Activated CD4-positive, alpha-beta T cell treated with anti-CD3 and anti-CD28 coated beads for 1 hour (primary cell): ENCODE measurements at places on chromosomes 16 and 17.

GRCh38 chr16:29784901-29785500 lies 5.5 kb upstream of the KIF22 start:
- peak; percentile 61 for DNase-seq

GRCh38 chr16:67177743-67178699 lies 5.7 kb downstream of the MATCAP1 start:
- no peak for DNase-seq

- no peak for DNase-seq
These were observed 72.5 kb downstream of the WSCD1 start for GRCh38 chr17:6142701-6143100.

GRCh38 chr16:85394456-85395206 lies 218.5 kb upstream of the GSE1 start:
- DNase-seq = no peak

- DNase-seq = no peak
These were observed 69.7 kb downstream of the TANC2 start for GRCh38 chr17:63035695-63036094.

- DNase-seq = no peak
These were observed 107.5 kb downstream of the NOG start for GRCh38 chr17:56700919-56701420.

DNA sequence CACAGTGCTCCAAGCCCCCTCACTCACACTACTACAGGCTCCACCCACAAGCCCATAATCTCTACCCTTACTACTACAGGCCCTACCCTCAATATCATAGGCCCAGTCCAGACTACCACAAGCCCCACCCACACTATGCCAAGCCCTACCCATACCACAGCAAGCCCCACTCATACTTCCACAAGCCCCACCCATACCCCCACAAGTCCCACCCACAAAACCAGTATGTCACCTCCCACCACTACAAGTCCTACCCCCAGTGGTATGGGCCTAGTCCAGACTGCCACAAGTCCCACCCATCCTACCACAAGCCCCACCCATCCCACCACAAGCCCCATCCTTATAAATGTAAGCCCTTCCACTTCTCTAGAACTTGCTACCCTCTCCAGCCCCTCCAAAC lies 13.8 kb downstream of the RIPOR1 start:
- DNase-seq = peak; percentile 45

GRCh38 chr17:68184816-68185436 lies 62.9 kb upstream of the AMZ2 start:
- DNase-seq = no peak

- no peak for DNase-seq
These were observed 2.5 kb upstream of the ARL6IP1 start for GRCh38 chr16:18803569-18804462.

GRCh38 chr16:14303182-14303618 lies 232.1 kb downstream of the MRTFB start:
- DNase-seq = no peak

DNA sequence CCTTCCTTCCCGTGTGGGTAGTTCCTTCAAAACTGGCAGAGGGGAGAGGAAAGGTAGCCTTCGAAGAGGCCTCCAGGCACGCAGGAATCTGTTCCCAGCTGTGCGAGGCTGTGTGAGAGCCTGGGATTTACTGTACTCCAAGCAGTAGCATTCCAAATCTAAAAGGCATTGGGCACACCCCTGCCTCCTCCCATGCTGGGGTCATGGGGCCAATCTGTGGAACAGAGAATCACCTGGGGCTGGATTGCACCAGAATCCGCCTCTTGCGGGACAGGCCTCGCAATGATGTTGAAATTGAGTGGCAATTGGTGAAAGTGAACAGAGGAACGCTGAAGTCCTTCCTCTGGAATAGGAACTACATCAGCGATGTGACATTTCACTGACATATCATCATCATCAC lies 72.5 kb upstream of the IRX3 start:
- DNase-seq = no peak

DNA sequence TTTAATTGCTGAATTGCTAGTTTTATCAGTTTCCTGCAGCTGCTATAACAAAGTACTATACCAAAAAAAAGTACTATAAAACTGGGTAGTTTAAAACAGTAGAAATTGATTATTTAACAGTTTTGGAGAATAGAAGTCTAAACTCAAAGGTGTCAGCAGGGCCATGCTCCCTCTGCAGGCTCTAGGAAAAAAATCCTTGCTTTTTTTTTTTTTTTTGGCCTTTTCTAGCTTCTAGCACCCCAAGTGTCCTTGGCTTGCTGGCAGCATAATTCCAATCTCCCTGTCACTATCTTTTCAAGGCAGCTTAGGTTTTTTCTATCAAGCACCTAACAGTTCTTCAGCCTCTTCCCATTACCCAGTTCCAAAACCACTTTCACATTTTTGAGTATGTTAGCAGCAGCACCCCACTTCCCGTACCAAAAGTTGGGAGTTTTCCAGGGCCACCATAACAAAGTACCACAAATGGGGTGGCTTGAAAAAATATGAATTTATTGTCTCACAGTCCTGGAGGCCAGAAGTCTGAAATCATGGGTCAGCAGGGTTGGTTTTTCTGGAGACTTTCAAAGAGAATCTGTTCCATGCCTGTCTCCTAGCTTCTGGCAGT lies 37.4 kb downstream of the BPTF start:
- no peak for DNase-seq

- no peak for DNase-seq
These were observed 15.4 kb downstream of the NAA60 start for GRCh38 chr16:3458852-3459361.

- DNase-seq = no peak
These were observed 10.2 kb downstream of the LASP1 start for GRCh38 chr17:38879878-38880665.

GRCh38 chr17:3905017-3905520 lies 11.2 kb downstream of the P2RX1 start:
- DNase-seq = no peak

GRCh38 chr17:50609380-50610074 lies 25.2 kb upstream of the ABCC3 start:
- no peak for DNase-seq

DNA sequence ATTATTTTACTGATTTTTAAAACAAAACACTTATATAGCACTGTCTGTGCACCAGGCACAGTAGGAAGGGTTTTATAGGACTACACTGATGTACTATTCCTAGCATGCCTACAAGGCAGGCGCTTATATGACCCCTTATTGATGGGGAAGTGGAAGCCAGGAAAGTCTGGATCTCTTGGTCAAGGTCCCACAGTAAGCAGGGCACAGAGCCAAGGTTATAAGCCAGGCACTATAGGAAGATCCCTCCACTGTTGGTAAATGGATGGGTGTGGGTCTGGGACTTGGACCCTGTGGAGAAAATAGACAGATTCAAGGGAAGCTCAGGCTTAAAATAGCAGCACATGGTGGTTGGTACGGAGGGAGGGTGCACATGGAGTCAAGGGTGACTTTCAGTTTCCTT lies 59.1 kb upstream of the PLCG2 start:
- DNase-seq = no peak

DNA sequence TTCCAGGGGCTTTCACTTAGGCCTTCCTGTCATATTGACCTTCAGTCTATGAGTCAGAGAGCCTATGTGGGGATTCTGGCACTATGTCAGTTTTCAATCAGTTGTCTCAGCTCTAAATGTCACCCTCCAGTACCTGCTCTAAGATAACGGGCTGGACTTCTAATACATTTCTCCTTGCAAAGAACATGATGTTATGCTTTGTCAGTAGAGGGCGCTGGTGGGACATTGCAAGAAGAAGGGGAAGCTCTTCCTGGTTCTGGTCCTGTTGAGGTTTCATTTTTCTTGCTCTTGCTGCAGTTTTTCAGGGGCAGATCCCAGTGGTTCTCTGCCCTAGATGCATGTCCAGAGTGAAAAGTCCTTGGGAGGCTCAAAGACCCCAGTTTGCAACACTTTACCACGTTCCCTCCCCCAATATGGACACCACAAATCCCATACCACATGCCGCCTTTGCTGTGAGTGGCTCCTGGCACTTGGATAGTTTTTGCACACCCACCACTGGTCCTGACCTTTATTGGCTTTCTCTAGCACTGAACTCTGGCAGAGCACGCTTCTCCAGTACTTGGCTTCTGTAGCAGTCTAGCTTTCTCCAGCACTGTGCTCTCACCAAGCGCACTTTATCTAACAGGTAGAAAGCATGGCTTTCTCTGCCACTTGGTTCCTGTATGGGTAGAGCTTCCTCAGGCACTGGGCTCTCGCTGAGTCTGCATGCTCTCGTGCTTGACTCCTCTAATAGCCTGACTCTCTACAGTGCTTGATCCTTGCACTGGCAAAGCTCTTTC lies 49.0 kb downstream of the BCL7C start:
- DNase-seq = peak; percentile 51

GRCh38 chr17:80265205-80266068 lies 4.8 kb downstream of the RNF213 start:
- no peak for DNase-seq

GRCh38 chr16:30533748-30534367 lies 800 bp downstream of the ZNF747 start:
- DNase-seq = no peak

DNA sequence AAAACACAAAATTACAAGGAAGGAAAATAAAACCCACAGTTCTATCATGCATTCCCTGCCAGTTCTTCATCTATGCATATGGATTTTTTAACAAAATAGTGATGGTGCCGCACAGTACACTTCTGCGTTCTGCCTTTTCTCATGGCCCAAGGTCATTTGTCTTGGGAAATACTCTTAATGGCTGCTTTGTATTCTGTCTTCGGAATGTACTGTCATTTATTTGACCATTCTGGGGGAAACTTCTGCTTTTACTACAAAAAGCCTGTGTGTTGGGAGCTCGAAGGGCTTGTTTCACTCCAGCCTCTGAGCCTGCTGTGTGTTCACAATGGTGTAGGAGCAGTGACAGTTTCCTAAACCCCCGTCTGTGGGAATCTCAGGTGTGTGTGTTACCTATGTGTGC lies 82.8 kb upstream of the SEC14L1 start:
- DNase-seq = no peak

DNA sequence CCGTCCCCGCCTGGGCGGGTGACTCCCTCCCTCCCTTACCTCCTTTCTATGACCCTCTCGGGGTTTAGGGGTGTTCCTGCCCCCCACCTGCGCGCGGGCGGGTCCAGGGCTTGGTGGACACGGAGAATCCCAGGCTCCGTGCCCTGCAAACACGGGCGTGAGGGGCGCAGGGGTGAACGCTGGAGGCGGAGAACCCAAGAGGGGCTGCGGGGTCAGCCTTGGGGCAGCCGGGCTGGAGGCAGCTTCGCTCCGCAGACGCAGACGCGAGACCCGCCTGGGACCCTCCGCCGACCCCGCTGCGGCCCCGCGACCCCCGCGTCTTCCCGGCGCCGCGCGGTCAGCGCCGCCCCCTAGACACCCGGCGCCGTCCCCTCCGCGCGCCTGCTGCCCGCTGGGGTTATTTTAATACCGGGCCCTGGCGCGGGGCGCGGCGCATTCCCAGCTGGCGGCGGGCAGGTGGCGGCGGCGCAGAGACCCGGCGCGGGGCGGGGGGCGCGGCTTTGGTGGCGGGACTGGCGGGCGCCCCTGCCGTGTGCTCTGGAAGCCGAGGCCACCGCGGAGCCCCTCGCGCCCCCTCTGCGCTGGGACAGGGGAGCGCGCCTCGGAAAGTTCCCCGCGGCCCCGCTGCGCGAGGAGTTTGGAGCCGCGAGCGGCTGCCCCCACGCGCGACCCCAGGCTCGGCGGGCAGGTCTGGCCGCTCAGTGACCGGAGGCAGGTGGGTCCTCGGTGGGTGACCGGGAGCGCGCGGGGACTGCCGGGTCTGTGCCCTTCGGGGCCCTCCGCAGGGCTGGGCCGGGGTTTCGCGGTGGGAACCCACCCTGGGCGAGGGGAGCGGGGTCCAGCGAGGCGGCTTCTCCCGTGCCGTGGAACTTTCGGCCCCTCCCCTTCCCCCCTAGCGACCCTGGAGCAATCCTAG lies at the start of gene UTS2R:
Gene UTS2R, plus strand, starts transcription at position 433 of the 916 bp plus-strand sequence. CDS start 2,560 bp downstream, outside the sequence.
- DNase-seq = no peak

DNA sequence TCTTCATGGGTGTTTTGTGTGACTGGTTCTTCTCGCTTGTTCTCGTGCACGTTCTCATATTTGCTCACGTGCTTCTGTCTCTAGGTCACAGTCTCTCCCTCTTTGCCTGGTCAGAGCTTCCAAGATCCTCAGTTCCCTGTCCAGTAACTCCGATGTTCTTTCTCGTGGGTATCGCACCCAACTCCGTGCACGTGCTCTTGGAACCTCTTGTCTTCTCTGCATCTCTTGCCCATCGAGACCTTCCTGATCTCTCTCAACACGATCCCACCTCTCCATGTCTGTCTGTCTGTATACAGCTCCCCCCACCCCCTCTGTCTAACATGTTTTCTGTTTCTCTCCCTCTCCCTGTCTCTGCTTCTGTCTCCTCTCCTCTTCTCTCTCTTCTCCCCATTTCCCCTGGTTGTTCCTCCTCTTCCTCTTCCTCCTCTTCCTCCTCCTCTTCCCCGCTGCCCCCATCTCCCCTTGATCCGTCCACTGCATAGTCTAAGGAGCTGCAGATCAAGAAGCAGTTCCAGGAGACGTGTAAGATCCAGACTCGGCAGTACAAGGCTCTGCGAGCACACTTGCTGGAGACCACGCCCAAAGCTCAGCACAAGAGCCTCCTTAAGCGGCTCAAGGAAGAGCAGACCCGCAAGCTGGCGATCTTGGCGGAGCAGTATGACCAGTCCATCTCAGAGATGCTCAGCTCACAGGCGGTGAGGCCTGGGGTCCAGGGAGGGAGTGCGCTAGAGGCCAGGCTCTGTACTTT lies 6.1 kb downstream of the HIRIP3 start:
- DNase-seq = no peak

GRCh38 chr17:38667099-38667786 lies 7.5 kb downstream of the EPOP start:
- DNase-seq = peak; percentile 25

- DNase-seq = no peak
These were observed 13.0 kb upstream of the TMEM92 start for GRCh38 chr17:50261051-50261915.

- DNase-seq = no peak
These were observed 176.7 kb downstream of the TMEM132E start for GRCh38 chr17:34755981-34756636.

GRCh38 chr17:27558842-27559505 lies 72.0 kb upstream of the LGALS9 start:
- DNase-seq = no peak

GRCh38 chr16:81655469-81656162 lies 123.5 kb upstream of the PLCG2 start:
- no peak for DNase-seq

GRCh38 chr16:1741553-1742165 lies 29.7 kb downstream of the NME3 start:
- DNase-seq = no peak

- peak; percentile 12 for DNase-seq
These were observed 1.4 kb downstream of the AXIN2 start for GRCh38 chr17:65559804-65560627.

DNA sequence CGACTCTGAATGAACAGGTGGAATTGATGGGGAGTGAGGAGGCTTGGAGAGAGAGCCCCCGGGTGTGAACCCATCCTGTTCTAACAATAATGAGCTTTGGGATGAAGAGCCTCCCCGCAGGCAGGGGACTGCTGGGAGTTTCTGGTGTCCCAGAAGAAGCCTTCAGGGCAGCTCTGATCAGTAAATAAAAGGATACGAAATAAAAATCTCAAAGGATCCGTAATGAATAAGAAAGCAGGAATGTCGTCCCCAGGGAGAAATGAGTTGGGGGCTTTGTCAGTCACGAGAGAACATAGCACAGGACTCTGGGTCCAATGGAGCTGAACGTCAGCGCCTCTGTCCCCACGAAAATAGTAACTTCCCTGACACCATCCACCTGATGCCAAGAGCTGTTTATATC lies 113.4 kb downstream of the PITPNC1 start:
- DNase-seq = no peak
